ENCODE measurements at places on chromosomes 6 and 20.

DNA sequence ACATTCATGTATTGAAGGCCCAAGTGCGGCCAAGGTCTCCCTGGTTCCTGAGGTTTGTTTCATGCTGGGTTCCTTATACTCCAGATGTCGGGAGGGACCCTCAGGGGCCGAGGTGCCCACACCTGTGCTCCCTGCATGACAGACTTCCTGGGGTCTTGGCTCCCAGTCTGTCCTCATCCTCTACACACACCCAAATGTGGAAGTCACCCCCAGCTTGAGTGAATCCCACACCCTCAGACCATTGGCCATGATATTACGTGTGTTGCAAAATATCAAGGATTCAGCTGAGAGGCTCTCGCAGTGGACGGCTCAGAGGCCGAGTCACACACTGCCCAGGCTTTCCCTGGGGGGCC lies 82.2 kb upstream of the DUSP22 start:
- no peak for DNase-seq

- DNase-seq, result no peak
Observed at GRCh38 chr6:149905911-149906371, 8.0 kb upstream of the RAET1E start.

DNA sequence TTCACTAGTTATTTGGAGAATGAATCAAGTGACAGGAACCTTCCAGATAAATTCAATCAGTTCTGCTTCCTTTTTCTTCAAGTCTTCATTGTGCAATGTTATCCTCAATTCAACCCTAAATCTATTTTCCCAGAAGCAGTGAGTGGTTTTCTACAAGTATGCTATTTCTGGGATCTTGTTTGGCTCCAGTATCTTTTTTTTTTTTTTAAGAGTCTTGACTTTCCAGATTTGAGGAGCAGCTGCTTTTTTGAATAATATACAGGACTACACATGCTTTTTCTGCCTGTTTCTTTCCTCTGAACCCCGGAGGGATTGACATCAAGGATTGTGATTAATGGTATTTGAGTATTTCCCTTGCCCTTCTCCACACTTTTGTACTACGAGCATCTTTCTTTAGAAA lies 339.2 kb upstream of the JAG1 start:
- DNase-seq, result no peak

GRCh38 chr6:163695414-163695864 lies 280.9 kb downstream of the QKI start:
- DNase-seq, result no peak

- no peak for DNase-seq
Observed at GRCh38 chr6:84774985-84775284, 10.5 kb upstream of the TBX18 start.

GRCh38 chr20:38108986-38109541 lies 56.0 kb downstream of the TGM2 start:
- DNase-seq, result no peak

DNA sequence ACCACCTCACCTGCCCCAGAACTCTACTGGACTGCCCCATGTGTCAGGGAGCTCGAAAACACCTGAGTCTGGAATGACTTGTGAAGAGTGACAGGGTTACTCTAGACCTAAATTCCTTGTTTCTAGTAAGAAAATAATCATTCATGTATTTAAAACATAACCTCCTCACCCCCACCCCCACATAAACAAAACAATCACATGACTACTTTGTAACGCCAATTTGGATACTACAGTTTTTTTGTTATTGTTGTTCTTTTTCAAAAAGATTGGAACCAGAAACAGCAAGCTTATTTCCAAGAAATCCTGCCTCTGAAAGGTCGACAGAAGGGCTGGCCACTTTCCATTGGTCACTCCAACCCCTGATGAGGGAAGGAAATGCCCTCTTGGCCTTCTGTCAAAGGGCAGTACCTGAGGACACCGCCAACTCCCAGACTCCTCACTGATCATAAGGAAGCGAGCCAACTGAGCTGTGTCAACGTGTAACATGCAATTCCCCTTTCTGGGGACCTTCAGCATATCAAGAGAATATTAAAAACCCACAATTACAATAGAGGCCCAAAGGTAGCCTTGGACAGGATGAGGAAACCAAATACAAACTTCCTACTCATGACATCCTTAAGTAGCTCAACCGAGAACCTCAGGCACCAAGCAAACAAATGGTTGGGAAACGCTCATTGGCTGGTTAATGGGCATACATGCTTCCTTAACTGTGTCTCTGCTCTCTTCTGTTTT lies 2.6 kb downstream of the MCUR1 start:
- peak; percentile 14 for DNase-seq

GRCh38 chr20:58713801-58714339 lies 21.3 kb downstream of the NPEPL1 start:
- no peak for DNase-seq

GRCh38 chr6:133807501-133807900 lies 81.4 kb upstream of the TCF21 start:
- DNase-seq, result no peak

DNA sequence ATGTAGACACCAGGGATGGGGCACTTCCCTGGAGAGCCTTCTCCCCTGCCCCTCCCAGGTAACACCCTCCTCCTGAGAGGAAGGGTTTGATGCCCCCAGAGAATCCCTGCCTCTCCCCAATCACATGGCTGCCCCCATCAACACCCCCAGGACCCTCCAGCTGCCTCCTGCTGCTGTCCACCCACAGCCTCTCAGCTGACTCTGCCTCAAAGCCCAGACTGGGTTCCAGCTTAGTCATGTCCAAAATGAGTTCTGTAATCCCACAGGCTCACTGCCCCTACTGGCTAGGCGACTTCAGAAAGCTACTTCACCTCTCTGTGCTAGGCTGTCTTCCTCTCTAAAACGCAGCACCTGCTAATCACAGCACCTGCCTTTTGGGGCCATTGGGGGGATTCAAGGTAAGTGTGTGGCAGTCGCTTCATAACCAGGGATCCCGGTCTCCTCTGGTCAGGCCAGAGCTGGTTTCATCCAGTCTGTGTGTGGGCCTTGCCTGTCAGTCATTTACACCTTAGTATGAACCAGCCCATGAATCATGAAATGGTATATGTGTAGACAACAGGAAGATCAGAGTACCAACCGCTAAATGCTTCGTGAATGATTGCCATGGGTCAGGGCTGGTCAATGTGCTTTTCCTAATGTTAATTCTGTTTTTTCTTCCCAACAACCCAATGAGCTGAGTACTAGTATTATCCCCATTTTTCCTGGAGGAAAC lies 40.4 kb downstream of the TFEB start:
- DNase-seq, result peak; percentile 72

GRCh38 chr6:143673669-143674068 lies 4.1 kb upstream of the PHACTR2 start:
- DNase-seq, result peak; percentile 94

DNA sequence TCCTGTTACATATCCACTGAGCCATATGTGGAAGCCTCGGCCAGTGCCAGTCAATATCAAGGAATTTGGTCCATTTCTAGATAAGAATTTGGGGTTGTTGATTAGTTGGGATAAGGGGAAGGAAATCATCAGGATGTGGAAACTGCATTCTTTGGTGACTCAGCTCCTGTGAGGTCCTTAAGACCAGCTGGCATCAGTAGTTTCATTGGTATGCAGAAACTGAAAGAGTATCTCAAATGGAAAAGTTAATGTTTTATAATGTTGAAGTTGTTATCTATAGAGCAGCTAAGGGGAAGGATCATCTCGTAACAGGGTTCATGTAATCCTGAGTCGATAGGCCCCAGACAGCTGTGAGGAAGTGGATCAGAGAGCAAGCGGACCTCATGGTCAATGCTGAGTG lies 87.9 kb upstream of the PRND start:
- peak; percentile 32 for DNase-seq

- peak; percentile 97 for DNase-seq
Observed at GRCh38 chr6:22888163-22888752, 318.9 kb downstream of the HDGFL1 start.

- DNase-seq, result no peak
Observed at GRCh38 chr20:40370800-40371199, 318.2 kb downstream of the MAFB start.

- DNase-seq, result no peak
Observed at GRCh38 chr6:6866656-6867403, 240.9 kb upstream of the RREB1 start.

GRCh38 chr6:113719064-113719463 lies 138.1 kb upstream of the MARCKS start:
- peak; percentile 64 for DNase-seq

- DNase-seq, result peak; percentile 66
Observed at GRCh38 chr6:11615214-11615602, 77.7 kb downstream of the TMEM170B start.

- DNase-seq, result peak; percentile 34
Observed at GRCh38 chr6:33073431-33073871, at the start of gene HLA-DPA1. Gene HLA-DPA1, minus strand, starts transcription at chr6:33073649.

DNA sequence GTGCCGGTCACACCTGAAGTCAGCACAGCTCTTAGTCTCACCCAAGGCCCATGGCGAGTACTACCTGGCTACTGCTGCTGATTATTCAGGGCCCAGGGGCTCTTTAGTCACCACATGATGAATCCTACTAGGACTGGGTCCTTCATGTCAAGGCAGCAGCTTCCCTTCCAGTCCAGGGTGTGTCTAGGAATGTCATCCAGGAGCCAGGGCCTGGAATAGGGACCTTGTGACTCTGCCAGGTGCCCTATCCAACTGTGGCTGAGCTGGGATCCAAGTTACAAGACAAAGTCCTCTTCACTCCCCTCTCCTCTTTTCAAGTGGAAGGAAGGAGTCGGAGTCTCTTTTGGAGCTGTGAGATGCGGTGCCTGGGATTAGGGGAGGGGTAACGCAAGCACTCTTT lies 85.5 kb downstream of the CFAP61 start:
- no peak for DNase-seq

DNA sequence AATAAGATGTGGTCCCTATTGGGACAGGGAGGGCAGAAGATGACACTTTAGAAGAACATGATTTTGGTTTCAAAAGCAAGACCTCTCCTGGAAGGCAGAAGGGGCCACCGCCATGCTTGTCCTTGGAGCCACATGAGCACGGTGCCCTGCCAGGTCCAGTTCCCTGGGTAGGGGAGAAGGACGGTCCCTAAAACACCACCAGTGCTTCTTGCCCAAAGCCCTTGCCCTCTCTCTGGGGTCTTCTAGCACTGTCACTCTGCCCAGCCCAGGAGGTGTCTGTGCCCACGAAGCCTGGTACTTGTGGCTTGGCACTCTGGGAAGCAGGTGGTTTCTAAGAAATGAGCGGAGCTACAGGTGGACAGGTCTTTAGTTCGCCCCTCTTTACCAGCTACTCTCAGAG lies 46.0 kb downstream of the PLCG1 start:
- DNase-seq, result no peak

DNA sequence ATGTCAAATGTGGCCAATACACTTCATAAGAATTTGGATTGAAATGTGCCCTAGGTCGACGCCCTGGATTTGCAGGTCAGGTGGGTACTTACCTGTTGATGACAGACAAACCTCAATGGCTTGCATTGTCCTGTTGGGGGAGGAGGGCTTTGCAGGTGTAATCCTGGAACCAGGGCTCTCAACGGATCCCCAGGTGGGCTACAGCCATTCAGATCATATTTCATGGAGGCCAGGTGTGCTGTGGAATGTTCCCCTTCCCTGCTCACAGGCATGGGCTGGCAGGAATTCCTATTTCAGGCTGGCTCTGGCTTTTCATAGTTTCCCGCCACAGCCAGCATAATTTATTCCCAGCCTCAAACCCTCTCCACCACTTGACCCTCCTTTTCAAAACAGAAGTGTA lies 254.7 kb downstream of the SMOC2 start:
- no peak for DNase-seq

DNA sequence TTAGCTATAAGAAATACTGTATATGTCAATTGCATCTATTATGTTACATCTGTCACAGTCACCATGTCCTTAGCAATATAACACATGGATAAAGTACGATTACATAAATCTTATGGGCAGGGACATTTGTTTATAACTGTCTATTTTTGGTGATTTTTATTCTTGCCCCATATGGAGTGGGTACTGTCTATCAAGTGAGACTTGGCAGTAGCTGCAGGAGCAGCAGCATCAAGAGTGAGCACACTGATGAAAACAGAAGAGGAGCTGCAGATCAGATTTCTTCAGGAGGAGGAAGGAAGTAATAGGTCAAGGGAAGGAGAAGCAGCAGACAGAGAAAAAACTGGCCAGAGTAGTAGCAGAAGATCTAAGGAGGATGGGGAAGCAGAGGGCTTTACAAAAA lies 516.7 kb downstream of the C6orf118 start:
- no peak for DNase-seq

DNA sequence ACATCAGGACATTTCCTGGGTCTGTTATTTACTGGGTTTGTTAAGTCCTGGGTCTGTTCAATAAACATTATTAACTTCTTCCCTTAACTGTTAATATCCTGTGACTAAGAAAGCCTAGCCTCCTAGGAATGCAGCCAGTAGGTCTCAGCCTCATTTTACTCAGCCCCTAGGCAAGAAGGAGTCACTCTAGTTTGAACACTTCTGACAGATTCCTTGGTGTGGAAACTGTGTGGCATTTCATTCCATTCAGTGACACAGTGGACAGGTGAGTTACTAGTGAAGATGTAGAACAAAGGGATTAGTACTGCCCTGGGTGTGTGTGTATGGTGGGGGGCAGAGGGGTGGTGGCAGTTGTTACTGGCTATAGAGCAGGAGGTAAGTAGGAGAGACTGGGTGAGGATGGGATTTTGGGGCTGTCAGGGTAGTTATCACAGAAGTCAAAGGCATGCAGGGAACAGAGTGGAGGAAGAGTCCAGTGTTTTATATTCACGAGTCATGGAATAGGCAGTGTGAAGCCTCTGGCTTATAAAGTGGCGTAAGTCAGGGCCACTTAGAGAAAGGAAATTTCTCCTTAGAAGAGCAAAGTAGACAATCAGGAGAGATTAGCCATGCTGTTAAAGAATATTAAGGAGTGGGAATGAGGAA lies 28.4 kb downstream of the RNF182 start:
- peak; percentile 97 for DNase-seq

DNA sequence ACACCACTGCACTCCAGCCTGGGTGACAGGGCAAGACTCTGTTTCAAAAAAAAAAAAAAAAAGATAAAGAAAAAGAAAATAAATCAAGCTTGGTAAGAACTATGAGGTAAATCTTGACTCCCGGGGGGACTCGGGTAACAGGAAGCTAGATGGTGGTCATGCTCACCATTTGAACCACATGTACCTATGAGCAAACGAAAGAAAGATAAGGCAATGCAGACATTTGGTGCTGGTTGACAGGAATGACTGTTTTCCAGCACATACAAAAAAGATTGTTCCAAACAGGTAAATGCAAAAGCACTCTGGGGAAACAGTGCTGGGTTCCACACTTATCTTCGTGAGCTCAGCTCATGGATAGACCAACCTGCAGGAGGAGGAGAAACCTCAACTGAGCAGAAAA lies 22.8 kb upstream of the PTPN1 start:
- DNase-seq, result no peak

DNA sequence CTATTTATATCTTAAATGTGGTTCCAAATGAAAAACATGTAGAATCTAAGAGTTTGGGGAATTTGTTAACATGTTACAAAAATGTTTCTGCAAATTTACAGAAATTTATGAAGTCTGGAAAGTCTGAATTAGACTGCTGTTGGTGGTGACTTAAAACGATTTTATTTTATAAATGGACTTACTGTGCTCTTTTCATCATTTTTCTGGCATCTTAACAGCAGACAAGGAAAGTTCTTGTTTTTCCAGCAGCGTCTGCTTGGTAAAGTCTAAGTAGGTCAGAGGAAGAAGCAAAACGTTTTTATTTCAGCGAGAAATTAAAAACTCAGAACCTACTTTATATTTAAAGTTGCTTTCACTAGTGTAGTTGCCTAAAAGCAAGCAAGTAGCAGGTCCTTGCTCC lies 48.6 kb upstream of the COL9A1 start:
- DNase-seq, result no peak
